ENCODE measurements at places on chromosomes 6 and 20.

GRCh38 chr6:2744209-2744771, 6.4 kb downstream of the MYLK4 start:
- no peak for DNase-seq

- DNase-seq: no peak
Observed at GRCh38 chr6:109458774-109459531, 3.4 kb upstream of the MICAL1 start.

GRCh38 chr20:59217794-59218280, 54.2 kb downstream of the ZNF831 start:
- no peak for DNase-seq

GRCh38 chr6:47822856-47823554, 41.2 kb downstream of the OPN5 start:
- DNase-seq: no peak

DNA sequence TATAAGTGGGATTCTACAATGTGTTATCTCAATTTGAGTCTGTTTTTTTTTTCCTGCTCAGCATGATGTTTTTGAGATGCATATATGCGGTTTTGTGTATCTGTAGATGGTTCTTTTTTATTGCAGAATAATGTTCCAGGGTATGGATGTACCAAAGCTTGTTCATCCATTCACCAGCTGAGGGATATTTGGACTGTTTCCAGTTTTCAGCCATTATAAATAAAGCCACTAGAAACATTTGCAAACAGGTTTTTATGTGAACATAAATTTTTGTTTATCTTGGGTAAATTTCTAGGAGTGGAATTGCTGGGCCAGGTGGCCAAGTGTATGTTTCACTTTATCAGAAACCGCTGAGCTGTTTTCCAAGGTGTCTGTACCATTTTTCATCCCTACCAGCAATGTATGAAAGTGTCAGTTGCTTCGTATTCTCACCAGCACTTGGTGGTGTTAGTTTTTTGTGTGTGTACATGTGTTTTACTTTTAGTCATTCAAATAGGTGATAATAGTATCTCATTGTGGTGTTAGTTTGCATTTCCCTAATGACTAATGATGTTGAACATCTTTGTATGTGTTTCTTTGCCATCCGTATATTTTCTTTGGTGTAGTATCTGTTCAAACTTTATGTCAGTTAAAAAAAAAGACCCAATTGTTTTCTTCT, 124.2 kb downstream of the CEBPB start:
- no peak for DNase-seq

DNA sequence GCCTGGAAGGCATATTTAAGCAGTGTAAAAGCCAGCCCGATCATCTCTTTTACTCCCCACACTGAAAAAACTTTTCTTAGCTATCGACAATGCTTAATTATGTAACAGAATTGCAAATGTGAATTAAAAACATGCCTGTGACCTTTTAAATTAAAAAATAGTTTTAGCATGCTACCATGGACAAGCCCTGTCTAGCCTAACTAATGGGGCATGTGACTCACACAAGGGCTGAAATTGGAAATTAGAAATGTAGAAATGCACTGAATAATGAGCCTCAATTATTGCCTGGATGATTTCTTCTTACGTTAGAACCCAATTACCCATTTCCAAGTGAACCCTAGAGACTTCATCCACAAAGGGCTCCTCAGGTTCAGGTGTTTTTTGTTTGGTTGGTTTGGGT, 82.7 kb downstream of the SIM1 start:
- DNase-seq: no peak

- no peak for DNase-seq
Observed at GRCh38 chr6:97282238-97282725, 734 bp downstream of the MMS22L start.

- DNase-seq: no peak
Observed at GRCh38 chr6:144266091-144266649, 19.0 kb upstream of the UTRN start.

- DNase-seq: no peak
Observed at GRCh38 chr6:157443066-157443800, 62.2 kb downstream of the ZDHHC14 start.

DNA sequence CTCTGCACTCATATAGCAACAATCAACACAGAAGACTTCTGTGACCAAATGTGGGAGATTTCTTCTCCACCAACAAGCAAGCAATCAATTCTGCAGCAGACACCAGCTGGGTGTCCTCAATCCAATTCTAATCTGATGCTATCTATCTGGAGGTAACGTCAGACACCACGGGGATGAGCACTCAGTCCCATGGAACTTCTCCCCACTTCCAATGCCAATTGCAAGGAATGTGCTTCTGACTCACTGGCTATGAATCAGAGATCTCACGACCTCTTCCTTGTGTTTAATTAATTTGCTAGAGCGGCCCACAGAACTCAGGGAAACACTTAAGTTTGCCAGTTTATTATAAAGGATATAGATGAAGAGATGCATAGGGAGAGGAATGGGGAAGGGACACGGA, 103.5 kb upstream of the SIRPG start:
- DNase-seq: no peak

GRCh38 chr6:34460796-34461507, 4.9 kb upstream of the PACSIN1 start:
- DNase-seq: no peak

- DNase-seq: no peak
Observed at GRCh38 chr6:90895299-90896074, 308.6 kb upstream of the MAP3K7 start.

DNA sequence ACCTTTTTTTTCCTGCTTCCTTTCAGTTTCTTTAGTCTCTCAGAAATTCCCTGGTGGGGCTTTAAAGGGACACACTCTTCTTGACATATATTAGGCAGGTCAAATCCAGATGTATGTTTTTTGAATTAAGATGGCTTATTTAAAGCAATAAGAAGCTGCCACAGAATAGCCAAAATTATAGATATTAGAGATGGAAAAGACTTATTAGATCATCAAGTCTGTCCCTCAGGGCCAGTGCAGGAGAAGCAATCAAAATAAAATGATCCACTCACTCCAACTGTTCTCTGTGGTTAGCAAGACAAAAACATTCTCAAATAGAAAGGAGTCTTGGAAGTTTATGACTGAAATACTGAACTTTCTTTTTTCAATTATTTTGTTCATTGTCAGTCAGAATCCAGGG, 462.8 kb downstream of the CDC5L start:
- no peak for DNase-seq

GRCh38 chr6:38279963-38280588, 359.7 kb downstream of the BTBD9 start:
- DNase-seq: no peak

- DNase-seq: no peak
Observed at GRCh38 chr6:3723966-3724365, 27.5 kb downstream of the PXDC1 start.

GRCh38 chr6:90758741-90759140, 171.9 kb upstream of the MAP3K7 start:
- no peak for DNase-seq

GRCh38 chr6:169345146-169345545, 91.5 kb upstream of the THBS2 start:
- DNase-seq: no peak

DNA sequence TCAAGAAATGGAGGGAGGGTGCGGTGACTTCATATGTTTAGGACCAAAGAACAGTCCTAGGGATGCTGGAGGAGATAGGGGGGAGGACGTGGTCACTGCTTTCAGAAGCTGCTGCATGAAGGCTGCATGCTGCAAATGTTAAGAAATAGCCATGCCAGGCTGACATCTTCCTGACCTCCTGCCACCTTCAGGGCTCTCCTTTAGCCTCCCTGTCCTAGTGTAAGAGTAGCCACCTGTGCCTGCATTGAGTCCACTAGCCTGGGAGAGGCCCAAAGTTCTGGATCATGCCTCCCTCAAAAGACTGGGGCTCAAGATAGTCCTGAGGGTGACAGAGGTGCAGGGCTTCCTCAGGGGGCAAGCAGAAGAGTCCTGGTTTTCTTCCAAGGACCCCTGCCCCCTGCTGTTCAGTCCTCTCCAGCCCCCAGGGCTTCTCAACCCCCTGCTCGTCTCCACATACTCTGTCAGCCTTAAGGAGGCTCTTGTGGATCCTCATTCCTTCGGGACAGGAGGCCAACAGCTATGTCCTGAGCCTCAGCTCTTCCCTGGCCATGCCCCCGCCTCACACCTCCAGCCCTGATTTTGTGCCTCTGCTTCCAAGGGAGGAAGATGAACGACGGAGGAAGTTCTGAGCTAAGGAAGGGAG, 96.3 kb downstream of the MRPL14 start:
- DNase-seq: no peak

DNA sequence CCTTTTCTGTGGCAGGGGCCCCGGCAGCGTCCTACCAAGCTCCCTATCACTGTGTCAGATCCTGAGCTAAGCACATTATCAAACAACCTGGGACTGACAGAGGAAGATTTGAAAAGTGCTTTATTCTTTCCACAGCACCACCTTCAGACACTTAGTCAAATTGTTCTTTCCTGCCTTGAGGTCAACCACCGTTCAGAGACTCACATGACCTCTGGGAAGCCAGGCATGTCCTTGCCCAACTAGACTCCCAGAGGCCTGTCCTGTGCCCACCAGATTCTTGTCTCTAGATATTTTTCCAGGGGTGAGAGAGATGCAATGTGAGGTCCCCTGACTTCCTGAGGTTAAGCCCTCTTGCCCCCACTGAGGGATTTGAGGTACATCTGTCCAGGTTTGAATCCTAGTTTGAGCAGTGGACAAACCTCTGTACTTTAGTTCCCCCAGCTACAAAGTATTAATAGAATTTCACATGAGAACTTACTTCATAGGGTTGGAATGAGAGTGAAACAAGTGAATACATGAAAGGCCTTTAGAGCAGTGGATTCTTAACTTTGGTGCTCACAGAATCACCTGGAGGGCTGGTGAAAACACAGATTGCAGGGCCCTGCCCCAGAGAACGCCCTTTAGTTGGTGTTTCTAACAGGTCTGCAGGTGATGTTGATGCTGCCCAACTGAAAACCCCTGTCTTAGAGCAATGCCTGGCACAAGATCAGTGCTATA, 179.8 kb downstream of the CLIC5 start:
- no peak for DNase-seq

- no peak for DNase-seq
Observed at GRCh38 chr6:42453654-42454427, 2.1 kb upstream of the TRERF1 start.

All from GM12892 (cell line).